SK-N-SH (cell line): ENCODE measurements at places on chromosomes 7 and 10. TPM values are rescaled to one million over a fixed set of nuclear protein-coding genes. Genes with fewer than 3 reads are reported as not detected.

Gene OR6V1
- not detected in 2 replicates for polyA plus RNA-seq

Gene FZD8
- polyA plus RNA-seq = 1.4 TPM in 2 replicates

Gene PRTFDC1
- polyA plus RNA-seq = 6.6 and 8.1 TPM in 2 replicates

Gene NME8
- not detected in 2 replicates for polyA plus RNA-seq

Gene FAM25A
- polyA plus RNA-seq = not detected in 2 replicates
